ENCODE measurements at places on chromosomes 2 and 18.

GRCh38 chr2:204437815-204438756 is 107.2 kb upstream of the PARD3B start:
- no peak for DNase-seq

DNA sequence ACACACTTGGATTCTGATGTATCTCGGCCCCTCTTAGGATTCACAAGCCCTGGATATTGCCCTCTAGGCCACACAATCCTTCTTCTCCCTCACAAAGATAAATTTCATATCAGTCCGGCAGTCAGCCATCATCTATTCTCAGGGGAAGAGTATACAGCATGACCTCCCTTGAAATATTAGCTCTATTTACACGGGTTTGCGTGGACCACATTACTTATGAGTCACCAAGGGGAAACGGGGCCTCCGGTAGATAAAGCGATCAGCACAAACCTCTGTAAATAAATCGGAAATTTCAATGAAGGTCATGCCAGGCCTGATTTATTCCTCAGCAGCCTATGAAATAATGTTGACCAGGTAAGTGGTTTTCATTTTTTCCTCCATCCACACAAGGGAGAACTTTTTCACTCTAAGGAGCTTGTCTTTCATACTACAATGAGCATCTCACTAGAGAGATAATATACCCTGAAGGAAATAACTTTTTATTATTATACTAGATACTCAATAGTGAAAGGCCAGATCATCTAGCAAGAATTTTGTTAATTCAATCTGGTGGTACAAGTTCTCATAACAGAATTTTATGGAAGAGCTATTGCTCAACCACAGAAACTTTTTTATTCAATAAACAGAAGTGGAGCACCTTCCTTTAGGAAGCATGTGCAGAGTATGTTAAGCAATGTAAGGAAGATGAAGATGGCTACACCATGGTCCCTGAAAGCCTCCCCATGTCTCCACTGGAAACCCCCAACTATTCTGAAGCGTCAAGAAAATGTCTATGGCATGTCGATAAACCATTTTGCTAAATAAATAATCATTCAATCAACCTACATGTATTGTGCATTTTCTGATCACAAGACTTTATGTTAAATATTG is 125.2 kb upstream of the PIK3C3 start:
- no peak for DNase-seq

DNA sequence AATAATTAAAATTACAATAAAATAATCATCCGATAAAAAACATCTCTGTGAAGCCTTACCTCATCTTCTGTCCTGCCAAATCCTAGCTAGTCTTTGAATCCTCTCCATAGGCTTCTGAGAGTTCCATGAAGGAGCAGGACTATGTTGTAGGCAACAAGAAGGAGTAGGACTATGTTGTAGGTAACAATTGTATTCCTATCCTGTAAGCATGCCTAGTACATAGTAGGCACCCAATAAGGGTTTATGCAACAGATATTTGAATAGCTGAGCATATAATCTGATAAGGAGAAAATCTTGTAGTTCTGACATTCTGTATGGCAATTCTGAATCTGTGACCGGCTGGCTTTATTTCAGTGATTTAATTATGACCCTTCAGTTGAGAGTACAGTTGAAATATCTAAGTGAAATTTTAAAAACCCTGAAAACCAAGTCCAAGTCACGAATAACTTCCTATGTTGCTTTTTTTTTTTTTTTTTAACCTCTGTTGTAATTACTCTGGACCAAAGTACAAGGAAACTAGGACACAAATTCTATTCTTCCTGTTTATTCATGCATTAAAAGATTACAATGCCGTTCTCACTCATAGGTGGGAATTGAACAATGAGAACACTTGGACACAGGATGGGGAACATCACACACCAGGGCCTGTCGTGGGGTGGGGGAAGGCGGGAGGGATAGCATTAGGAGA is 27.8 kb downstream of the VWA3B start:
- DNase-seq, result no peak

DNA sequence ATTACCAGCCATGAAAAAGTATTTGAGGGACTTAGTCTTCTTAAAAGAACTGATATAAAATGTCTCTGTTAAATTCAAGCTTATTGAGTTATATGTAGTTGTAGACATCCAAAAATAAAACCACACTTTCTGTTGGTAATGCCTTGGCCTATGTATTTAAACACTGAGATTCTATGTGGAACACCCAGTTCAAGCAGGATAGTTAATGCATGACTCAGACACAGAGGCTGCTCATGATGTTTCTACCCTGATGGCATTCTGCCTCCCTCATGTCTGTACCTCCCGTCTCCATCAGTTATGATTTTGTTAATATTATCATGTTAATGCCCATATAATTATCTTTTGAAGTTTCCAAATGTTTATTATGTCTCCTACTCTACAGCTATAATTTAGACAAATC is 164.5 kb downstream of the XIRP2 start:
- DNase-seq, result peak; percentile 60

GRCh38 chr2:157327200-157327599 is 1.6 kb upstream of the ERMN start:
- no peak for DNase-seq

DNA sequence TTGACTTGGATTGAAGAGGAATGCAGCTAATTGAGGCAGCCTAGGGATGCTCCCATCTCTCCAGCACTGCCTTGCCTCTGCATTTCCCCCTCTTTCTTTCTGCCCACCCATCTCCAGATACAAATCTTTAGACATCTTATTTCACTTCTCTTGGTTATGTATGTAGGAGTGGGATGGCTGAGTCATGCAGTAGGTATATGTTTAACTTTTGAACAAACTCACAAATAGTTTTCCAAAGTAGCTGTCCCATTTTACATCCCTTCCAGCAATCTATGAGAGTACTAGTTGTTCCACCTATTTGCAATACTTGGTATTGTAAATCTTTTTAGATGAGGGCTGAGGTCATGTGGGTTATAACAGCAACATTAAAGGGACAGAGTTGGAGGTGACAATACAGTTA is 329.9 kb downstream of the DYSF start:
- no peak for DNase-seq
